ENCODE measurements at places on chromosomes 1 and 21.
A peak's percentile ranks its signal among the peaks of the same experiment; 100 is the strongest.

DNA sequence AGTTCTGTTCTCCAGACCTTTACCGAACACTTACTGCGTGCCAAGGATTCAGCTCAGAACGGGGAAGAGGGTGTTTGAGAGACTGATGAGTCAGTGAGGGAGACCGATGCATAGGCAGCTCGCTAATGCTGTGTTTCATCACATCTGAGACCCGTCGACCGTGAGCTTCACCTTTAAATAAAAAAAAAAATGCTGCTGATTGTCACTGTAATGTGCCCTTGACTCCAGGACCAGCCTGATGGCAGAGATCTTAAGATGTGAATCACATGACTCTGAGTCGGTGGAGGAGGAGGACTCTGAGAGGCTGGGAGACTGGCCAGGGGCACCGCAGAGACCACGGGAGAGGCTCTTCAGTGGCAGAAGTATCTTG, 28.8 kb downstream of the SPSB1 start:
- peak; percentile 78 for DNase-seq

DNA sequence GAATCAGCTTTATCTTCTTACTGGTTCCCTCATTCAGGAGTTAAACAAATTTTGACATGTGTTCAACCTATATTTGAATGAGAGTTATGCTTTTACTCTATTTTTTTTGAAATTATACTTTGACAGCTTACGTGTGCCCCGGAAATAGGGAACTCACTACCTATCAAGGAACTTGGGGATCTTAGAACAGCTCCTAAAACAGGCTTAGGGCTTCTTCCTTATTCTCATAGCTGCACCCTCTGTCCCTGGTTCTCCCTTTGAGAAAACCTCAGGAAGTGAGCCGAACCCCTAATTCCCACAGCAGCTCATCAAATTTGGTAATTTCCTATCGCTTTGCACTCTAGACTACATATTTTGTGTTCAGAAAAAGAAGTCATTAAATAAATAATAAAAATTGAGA, 81.2 kb upstream of the RUNX3 start:
- DNase-seq: no peak

- DNase-seq: no peak
Measured at GRCh38 chr1:2101531-2101930, 51.3 kb downstream of the PRKCZ start.

DNA sequence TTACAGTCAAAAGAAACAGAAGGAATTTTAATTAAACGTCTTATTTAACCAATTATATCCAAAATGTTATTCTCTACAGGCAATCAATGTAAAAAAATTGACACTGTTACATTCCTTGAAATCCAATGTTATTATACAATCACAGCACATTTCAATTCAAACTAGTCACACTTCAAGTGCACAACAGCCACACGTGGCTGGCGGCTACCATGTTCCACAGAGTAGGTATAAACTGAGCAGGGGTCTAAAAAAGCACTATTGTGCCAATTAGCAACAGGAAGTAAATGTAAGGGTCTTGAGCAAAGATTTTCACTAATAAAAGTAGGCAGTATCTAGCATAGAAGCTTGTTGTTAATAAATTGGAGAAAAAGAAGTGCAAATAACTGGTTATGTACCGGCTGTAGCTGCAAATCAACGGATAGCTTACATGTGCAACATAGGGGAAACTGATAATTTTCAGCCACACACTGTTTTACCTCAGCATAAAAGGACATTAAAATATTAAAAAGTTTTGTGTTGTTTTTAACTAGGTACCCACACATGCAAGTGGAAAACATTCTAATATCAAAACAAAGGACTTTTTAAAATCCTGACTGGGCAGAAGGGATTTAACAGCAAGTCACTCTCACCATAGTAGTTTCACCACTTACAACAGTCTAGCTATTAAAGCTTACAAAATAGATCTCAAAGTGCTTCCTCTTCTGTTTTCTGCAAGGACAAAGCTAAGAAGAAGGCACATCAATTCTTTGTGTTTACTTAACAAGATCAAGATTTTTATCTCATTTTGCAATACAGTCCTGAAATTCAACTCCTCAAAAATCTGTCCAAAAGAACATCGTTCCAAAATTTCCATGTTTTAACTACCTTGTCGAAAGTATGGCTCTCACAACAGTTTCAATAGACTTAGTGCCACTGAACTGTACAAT, 2.5 kb downstream of the CSDE1 start:
- no peak for DNase-seq

DNA sequence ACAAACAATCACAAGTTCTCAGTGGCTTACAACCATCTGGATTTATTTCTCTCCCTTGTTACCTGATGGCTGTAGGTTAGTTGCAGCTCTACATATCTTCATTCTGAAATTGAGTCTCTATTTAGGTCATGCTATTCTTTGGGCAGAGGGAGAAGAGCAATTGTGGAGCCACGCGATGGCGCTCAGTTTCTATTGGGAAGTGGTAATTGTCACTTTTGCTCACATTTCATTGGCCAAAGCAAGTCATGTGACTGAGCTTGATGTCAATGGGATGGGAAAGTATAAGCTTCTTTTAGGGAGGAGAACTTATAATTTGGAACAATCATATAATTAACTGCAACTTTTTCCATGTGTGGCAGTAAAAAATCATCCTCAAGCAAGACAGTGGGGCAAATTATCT, 166.5 kb downstream of the LMO4 start:
- DNase-seq: no peak

DNA sequence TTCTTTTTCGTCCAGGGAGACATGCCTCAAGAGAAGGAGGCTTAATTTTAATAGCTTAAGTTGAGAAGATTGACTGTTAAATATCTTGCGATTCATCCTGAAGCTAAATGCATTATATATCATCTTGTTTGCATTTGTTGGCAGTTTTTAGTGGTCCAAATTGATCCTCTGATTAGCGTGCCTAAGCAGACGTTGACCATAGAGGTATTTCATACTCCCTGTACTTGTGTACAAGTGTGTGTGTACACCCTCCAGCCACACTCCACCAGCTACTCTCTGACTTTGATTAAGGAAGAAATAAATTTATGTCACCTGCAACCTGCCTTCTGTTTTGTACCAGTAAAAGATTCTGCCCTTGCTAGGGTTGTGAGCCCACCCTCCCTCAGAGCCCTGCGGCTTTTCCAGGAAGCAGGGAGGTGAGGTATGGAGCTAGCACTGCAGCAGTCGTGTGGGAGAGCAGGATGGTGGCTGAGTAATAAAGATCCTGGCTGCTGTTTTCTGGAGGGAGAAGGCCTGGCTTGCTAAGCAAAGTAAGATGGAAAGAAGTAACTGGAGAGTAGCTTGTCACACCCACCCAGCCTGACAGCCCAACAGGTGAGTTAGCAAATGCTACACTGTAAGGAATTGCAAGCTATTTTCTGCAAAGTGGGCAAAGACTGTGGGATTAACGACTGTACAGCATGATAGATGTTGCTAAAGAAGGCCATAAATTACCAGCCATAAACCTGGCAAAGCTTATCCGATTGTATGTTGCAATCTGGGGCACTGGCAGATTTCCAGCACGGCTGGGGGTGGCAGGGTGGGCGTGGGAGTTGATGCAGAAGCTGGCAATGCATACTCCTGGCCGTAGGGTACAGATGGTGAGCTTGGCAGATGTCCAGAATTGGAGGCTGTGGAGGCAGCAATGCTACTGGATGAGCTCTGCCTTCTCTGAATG, 170.2 kb downstream of the TNR start:
- DNase-seq: no peak

GRCh38 chr1:228487336-228488124, at the start of gene RNF187:
RNF187 (plus strand) TSS chr1:228487382.
- peak; percentile 63 for DNase-seq

GRCh38 chr1:23167353-23168078, 1.1 kb downstream of the LUZP1 start:
- peak; percentile 72 for DNase-seq

- no peak for DNase-seq
Measured at GRCh38 chr1:118204105-118204504, 19.1 kb upstream of the SPAG17 start.

DNA sequence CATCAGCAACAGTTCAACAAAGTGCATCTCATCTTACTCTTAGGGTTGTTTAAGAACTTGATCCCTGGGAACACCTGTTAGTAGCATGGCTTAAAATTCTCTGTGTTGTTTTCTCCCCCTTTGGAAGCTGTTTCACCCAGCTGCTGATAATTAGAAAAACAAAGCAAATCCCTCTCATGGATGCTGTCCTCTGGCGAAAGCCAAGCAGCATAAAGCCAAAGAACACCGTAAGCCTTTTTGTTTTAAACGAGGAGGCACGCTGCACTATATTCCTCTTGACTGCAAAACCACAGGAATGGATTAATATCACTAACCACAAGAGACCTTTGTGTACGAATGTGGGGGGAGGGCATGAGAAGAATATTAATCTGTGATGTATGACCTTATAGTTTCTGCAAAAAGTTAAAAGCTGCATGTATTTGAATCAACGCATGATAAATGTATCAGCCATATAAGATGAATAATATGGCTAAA, 923.2 kb downstream of the LTN1 start:
- peak; percentile 94 for DNase-seq

- DNase-seq: no peak
Measured at GRCh38 chr1:2228694-2229036, 546 bp downstream of the SKI start.

- DNase-seq: no peak
Measured at GRCh38 chr1:202164271-202165037, 4.1 kb upstream of the PTPN7 start.

GRCh38 chr1:5949761-5950100, 42.5 kb downstream of the NPHP4 start:
- DNase-seq: no peak

GRCh38 chr1:115505148-115505571, 136.6 kb upstream of the VANGL1 start:
- DNase-seq: no peak

Data from cardiac muscle cell (in vitro differentiated cells and primary cell).